Activated B cell treated with CpG ODN at 0.5 μM for 24 hours (primary cell): ENCODE measurements at places on chromosomes 16 and 17.
A peak's percentile ranks its signal among the peaks of the same experiment; 100 is the strongest.

DNA sequence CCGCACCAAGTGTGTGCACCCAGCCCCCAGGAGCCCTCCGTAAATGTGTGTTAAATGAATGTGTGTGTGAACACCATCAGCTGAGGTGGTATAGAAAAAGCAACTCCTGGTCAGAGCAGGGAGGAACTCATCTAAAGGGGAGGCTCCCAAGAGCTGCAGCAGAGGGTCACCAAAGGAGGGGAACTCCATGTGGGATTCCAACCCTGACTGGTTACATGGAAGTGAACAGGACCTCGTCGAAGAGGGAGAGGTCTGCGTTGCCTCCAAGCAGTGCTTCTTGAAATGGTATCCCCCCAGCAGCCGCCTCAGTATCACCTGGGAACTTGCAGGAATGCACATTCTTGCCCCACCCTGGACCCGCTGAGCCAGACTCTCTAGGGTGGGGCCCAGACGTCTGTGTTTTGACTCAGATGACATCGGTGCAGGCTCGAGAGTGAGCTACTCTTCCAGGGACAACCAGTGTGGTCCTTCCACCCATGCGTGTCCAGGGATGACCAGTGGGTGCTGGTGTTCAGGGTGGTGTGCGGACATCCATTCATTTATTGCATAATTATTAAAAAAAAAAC lies 30.8 kb downstream of the ADCY9 start:
- DNase-seq, result no peak

- no peak for DNase-seq
These were observed 20.0 kb downstream of the KSR1 start for GRCh38 chr17:27475981-27476895.

- DNase-seq, result no peak
These were observed 4.9 kb downstream of the POLG2 start for GRCh38 chr17:64491994-64492393.

- DNase-seq, result no peak
These were observed 92.2 kb downstream of the HS3ST3A1 start for GRCh38 chr17:13509527-13509926.

DNA sequence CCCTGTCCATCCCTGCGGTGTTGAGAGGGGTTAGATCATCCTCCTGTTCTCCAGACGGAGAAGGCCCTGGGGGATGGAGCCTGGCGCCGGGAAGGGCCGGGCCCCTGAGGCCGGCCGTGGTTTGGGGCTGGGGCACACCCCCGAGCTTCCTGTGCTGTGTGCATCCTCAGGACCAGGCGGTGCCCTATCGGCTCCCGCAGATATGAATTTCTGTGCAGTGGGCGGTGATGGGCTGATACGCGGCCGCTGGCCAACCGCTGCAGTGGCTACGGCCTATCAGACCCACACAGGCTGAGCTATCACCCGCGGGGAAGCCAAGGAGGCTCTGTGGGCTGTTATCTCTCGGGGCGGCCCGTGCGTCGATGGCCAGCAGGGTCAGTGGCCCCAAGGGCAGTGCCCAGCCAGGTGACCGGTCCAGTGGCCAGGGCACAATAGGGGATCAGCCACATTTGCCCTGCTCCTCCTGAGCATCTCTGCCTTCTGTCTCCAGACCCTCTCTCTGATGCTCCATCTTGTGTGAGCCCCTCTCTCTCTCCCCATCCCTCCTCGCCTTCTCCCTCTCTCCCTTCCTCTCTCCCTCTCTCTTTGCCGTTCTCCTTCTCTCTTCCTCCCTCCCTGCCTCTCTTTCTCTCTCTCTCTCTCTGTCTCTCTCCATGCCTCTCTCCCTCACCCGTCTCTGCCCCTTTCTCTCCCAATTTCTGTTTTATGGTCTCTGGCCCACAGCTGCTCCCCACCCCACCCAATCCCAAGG lies 38.7 kb downstream of the ZFPM1 start:
- DNase-seq, result no peak

GRCh38 chr17:39002991-39003715 lies 36.0 kb upstream of the FBXO47 start:
- DNase-seq, result no peak

GRCh38 chr17:74514632-74515334 lies 16.5 kb downstream of the CD300LB start:
- DNase-seq, result no peak

DNA sequence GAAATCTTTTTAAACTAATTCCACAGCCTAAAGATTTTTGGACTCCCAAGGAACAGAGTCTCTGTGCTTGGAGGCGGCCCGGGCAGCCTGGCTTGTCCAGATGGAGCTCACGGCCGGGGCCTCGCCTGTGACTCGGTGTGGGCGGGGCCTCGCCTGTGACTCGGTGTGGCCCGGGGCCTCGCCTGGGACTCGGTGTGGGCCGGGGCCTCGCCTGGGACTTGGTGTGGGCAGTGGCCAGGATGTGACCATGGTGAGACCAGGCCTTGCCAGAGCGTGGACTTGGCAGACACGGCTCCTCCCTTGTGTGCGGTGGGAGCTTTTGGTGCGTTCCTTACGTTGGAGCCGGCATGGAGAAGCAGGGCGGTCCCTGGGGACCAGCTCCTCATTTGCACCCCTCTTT lies 92.3 kb downstream of the METRNL start:
- DNase-seq, result no peak

- peak; percentile 2 for DNase-seq
These were observed 13.4 kb upstream of the SLC38A8 start for GRCh38 chr16:84055801-84056634.
